Urinary bladder (tissue), 4 donors: ENCODE measurements at places on chromosomes 3 and 15.
A peak's percentile ranks its signal among the peaks of the same experiment; 100 is the strongest.

DNA sequence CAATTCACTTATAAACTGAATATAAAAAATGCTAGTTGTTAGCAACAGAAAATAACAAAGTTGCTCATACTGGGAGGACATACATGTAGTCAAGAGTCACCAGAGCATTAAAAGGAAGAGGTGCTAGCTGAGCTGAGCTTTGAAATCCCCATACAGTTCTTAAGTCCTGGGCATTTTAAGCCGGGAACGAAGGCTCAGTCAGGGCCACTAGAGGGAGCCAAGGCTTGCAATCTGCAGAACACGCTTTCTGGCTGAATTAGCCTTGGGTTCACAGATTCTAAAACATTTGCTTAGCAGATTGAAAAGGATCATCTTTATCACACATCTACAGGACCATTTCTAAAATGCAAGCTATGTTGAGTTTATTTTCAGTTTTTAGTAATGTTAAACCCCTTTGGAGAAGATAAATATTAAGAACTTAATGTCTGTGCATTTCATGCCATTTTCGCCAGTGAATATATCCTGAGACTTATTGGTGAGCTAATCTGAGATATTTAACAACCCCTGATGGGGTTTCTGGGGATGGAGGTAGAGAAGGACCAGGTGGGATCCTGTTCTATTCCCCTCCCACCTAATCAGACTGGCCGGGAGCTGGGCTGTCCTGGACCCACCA, 26.3 kb upstream of the MNS1 start:
- DNase-seq, result peak; percentile 28

- no peak for DNase-seq
These were observed 1.6 kb downstream of the BTBD1 start for GRCh38 chr15:83065431-83065830.

DNA sequence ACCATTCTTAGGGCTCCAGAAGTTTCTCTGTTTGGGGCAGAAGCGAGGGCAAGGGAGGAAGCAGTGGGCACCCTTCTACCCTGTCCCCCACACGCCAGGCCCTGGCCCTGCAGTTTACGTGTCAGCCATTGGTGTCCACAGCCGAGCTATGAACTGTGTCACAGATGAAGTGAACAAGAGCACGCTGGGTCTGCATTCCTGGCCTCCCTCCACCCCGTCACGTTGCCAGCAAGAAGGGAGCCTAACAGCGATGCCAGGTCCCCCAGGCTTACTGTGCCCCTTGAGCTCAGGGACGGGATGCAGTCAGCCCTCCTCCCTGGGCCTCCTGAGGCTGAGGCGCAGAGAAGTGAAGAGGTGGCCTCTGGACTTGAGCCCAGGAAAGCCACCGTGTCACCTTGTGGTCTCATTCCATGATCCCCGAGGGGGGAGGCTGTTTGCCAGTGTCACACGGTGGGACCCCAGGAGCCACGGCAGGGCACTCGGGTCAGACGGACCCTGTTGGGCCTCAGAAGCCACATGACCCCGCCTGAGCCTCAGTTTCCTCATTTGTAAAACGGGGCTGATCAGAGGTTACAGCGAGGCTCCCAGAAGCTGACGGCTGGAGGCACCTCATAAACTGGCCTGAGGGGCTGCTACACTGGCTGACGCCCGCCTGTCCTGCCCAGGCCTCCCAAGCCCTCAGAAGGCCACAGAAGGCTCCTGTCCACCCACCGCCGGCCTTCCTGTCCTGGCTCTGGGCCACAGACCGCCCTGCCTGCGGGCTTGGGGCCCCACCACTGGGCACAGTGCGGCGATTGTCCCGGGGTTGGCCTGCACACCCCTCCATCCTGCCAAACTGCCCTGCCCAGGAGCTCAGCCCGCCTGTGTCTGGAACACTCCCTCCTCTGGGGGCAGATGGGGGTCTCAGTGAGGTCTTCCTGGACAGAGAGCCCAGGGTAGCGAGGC, 18.6 kb downstream of the IQSEC1 start:
- DNase-seq, result no peak

DNA sequence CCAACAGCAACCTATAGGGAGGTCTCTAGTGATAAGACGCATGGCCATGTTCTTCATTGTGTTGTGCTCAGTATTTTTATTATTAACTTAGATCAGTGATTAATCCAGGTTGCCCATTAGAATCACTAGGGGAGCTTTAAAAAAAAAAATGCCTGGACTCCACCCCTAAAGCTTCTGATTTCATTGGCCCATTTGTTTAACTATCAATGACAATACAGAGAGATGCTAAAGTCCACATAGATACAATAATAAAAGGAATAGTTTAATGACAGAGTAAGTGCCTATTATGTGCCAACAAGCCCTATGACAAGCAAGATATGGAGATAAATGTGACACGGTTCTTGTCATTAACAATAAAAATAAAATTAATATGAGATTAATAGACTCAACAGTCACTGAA, 55.8 kb downstream of the ATP8B4 start:
- DNase-seq, result no peak

- DNase-seq, result no peak
These were observed 37.7 kb downstream of the LDHAL6B start for GRCh38 chr15:59244337-59244736.

DNA sequence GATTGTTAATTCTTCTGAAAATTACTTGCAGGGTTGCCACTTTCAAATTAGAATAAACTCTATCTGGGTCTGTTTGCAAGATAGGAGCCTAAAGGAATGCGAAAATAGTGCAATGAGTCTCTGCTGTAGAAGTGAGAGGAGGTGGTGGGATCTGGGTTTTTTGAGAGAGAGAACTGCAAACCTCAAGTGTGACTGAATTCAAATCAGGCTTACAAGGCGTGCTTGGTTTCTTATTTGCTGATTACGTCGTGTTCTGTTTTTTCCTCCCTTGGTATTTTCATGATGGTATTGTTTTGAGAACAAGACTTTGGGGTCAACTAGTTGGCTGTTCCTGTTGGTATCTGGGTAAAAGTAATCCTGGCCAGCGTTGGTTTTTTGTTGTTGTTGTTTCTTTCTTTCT, 490.9 kb upstream of the CFAP20DC start:
- DNase-seq, result no peak

DNA sequence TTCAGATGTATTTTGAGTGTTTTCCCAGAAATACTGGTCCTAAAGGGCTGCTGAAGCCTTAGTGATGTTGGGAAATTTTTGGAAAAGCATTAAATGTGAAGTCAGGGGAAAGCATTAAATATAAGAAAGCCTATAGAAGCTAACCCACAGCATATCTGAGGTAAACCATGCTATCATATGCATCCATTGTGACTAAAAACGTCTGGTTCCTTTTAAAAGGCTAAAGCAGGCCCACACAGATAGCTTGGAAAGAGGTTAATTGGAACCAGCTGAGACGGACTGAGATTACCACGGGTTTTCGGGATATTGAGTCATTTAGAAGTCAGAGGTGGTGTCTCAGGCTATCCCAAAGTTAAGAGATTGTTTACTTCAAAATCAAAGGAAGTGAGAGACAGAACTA, 78.2 kb downstream of the CYP19A1 start:
- no peak for DNase-seq

DNA sequence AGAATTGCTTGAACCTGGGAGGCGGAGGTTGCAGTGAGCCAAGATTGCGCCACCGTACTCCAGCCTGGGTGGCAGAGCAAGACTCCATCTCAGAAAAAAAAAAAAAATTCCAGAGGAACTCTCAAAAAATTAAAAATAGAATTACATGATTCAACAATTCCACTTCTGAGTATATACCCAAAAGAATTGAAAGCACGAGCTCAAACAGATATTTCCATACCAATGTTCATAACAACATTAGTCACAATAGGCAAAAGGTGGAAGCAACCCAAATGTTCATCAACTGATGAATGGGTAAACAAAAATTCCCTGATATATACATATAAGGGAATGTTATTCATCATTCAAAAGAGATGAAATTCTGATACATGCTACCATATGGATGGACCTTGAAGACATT, 16.9 kb upstream of the MORF4L1 start:
- DNase-seq, result no peak

DNA sequence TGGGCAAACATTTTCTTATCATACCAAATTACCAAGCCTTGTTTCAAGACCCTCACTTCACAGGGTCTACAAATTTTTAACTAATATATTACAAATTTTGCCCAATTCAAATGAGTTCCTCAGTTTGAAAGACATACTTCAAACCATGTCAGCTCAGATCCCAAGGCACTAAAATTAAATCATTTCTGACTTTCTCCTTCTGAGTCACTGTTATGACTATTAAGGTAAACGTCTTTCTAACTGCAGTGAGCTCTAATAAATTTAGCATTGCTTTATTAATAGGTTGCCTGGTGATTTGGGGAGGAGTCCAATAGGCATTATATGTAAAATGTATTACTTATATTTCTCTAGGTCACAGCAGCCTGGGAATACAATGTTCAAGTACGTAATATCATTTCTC, 158.2 kb upstream of the ARHGEF26 start:
- no peak for DNase-seq

DNA sequence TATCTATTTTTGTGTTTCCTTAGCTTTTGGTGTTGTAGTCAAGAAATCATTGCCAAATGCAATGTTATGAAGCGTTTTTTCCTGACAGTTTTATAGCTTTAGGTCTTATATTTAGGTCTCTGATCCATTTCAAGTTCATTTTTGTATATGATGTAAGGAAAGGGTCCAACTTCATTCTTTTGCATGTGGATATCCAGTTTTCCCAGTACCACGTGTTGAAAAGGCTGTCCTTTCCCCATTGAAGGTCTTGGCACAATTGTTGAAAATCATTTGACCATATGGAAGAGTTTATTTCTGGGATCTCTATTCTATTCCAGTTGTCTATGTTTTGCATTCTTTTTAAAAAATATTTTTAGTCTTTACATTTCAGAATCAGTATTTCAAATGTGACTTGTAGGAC, 14.6 kb upstream of the SNRPN start:
- DNase-seq, result no peak

GRCh38 chr15:93613386-93613785, 524.4 kb upstream of the RGMA start:
- DNase-seq, result no peak

- no peak for DNase-seq
These were observed 137.7 kb downstream of the CHSY1 start for GRCh38 chr15:101114166-101114565.

GRCh38 chr3:136780741-136781140, 28.6 kb upstream of the STAG1 start:
- no peak for DNase-seq

- DNase-seq, result no peak
These were observed 19.5 kb upstream of the BSN start for GRCh38 chr3:49534581-49535441.

DNA sequence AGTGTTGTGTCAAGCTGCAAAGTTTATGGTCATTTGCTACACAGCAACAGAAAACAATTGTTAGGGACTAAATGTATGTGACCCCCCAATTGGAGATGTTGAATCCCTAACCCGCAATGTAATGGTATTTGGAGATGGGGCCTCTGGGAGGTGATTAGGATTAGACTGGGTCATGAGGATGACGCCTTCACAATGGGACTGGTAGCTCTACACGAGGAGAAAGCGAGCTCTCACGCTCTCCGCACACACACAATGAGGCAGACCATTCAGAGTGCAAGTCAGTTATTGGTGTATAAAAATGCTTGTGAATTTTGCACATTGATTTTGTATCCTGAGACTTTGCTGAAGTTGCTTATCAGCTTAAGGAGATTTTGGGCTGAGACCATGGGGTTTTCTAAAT, 116.9 kb upstream of the NSMCE3 start:
- no peak for DNase-seq

DNA sequence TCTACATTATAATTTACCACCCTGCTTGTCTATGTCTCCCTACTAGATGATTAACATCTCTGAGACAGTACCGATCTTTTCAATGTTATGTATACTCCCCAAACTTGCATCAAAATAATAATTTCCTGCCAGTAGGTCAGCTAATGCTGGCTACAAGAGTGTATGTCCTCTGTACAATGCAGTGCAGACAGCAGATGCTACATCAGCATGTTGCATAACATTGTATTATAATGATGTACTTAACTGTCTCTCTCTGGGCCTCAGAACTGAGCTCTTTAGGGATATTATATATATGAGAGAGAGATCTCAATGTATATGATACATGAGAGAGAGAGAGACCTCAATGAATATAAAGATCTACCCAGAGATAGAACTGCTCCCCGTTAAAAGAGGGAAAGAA, 456.6 kb downstream of the SHQ1 start:
- no peak for DNase-seq

- DNase-seq, result no peak
These were observed 60.8 kb upstream of the MEF2A start for GRCh38 chr15:99504823-99505551.

DNA sequence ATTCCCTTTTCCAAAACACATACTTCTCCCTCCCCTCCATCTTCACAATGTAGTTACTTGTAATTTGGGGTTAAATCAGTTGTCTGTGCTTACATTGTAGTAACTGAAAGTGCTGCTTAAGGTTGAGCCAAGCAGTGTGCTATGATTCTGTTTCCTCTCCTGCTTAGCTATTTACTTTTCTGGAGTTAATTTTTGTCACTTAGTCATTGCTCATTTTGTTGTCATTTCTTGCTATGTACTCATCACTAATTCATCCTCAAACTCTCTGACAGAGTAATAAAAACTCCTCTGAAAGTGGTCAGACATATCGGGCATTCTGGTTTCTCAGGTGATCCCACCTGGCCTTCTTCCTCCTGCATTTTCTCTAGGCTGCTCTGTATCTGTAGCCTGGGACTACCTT, 80.7 kb downstream of the PPARG start:
- DNase-seq, result no peak

DNA sequence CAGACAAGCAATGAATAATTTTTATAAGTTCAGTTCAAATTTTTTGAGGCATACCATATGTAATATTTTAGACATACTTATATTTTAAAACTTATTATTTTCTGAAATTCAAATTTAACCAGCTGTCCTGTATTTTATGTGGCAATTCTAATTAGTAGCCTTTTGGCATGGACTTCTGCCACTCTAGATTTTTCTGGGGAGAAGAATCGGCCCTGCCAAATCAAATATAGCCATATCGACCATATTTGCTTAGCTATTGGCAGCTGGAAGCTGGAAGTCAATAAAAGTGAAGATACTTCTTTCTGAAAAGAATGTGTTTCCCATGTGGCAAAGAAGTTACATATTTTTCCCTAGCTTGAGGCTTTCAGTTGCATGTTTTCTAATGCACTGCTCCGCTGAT, 9.4 kb upstream of the RBMS3 start:
- no peak for DNase-seq

GRCh38 chr3:191369616-191370010, 39.3 kb upstream of the UTS2B start:
- no peak for DNase-seq
